ENCODE measurements at places on chromosomes 1 and 21. TPM values are rescaled to one million over a fixed set of nuclear protein-coding genes. Genes with fewer than 3 reads are reported as not detected.
A peak's percentile ranks its signal among the peaks of the same experiment; 100 is the strongest.

Gene SELL
- 1.6 TPM for total RNA-seq

Gene OR10X1
- not detected for total RNA-seq

Gene SH2D1B
- 0.05 TPM for total RNA-seq

Gene ZNF695
- 2.7 TPM for total RNA-seq

Gene S1PR1
- total RNA-seq = 394 TPM

Gene CELA2B
- not detected for total RNA-seq

GRCh38 chr1:25685938-25686665, 69.5 kb downstream of the MAN1C1 start:
- no peak for DNase-seq

DNA sequence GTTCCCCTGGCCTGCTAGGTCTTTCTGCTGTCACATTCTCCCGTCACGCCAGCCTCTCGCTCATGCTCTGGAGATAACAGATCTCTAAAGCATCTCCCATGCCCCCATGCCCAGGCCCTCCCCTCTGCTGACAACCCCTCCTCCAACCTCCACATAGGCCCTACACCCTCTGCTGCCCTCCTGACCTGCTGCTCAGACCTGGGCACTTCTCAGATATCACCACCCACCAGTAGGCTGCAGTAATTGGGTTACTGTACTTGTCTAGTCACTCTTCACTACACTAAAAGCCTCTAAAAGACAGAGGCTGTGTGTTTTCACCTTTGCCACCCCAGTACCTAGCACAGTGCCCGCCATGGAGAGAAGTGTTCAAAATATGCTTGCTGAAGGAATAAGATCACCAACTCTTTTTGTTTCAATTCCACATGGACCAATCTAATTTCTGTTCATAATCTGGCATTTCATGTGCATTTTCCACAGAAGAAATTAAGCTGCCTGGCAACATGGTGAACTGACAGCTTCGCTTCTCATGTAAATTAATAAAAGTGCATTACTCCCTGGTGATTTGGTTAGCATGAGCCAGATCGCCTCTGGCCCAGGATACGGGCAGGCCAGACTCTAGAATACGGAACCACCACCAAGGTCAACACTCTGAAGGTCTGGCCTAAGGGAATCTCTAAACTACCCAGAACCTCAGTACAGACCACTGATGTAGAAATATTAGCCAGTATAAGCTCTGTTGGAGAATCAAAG, 20.7 kb downstream of the LBR start:
- no peak for DNase-seq

DNA sequence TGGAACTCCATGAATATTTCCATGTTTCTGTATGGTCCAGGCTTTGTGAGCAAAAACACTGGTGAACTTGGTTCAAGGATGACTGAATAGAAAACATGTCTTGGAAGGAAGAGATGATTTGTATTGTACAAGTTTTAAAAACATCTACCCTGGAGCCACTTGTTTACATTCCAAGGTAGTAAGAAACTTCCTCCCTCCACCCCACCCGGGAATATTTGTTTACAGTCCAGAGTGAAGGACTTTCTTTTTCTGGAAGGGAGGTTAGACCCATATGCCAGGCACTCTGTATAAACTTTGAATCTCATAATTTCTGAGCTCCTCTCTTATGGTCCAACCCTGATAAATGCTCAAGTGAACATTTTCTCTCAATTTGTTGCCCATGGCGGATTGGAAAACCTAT, 323.3 kb upstream of the LYPLAL1 start:
- DNase-seq = no peak

DNA sequence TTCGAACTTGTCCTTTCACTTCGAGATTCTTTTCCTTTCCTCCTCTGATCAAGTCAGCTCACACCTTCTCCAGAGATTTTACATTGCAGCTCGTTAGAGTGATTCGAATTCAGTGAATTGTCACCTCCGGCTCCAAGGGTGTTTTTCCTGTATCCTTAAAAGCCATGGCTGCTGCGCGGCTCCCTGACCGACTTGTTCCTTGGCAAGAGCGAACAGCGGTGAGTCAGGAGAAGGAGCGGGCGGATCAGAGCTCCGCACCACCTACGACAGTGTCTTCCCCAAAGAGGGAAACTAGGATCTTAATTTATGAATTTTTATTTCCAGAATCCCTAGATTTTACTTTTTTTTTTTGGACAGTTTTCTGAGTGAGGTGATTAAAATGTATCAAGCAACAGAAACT, 204.4 kb upstream of the ADGRL2 start:
- DNase-seq = no peak

DNA sequence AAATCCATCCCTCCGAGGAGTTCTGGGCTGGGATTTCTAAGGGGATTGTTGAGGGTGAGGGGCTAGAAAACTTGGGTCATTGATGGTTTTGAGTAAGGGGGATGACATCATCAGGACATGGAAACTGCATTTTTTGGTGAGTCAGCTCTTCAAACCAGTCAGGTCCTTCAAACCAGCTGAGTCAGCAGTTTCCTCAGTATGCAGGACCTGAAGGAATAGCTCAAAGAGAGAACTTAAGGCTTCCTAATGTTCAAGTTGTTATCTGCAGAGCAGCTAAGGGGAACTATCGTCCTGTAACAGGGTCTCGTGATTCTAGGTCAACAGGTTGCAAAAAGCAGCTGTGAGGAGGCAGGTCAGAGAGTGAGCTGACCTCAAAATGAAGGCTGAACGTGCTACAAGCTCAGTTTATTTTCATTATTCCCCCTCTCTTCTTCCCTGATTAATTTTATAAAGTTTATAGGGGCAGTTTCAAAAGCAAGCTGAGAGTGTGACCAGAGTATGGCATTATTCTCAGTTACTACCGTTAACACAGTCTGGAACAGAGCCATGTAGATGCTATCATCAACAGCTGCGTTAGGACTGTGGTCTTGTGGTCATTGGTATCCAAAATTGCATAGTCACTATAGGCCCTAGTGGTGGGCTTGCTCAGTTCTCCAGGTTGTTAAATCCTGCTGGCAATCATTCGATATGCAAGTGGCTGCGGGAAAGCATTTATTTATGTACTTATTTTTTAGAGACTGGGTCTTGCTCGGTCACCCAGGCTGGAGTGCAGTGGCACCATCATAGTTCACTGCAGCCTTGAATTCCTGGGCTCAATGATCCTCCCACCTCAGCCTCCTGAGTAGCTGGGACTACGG, 10.7 kb upstream of the SDC3 start:
- DNase-seq = peak; percentile 26

GRCh38 chr1:44135886-44136285, 5.5 kb downstream of the KLF18 start:
- no peak for DNase-seq

DNA sequence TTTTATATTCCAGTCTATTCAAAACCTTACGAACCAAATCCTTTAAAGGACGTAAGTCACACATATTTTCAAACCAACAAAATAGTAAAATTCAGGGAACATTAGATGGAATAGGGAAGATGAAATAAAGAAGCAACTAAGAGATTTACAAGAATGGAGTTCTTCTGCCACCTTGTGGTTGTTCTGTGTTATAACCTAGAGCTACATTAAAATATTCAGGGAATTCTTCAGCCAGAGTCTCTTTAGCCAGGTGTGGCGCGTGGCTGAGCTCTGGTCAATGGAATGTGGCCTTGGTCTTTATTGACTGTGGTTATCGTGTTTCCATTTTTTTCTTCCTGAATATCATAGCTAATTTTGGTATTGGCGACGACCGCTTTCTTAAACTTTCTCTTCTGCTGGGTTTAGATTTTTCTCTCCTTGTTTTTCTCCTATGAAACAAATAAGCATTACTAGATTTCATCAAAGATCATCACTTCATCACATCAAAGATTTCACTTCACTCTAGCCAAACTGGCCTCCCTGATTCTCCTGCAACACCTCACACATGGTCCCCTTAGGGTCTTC, 221.3 kb downstream of the MRPL39 start:
- DNase-seq = peak; percentile 62

- no peak for DNase-seq
Measured at GRCh38 chr1:175802407-175803123, 59.2 kb upstream of the TNR start.

DNA sequence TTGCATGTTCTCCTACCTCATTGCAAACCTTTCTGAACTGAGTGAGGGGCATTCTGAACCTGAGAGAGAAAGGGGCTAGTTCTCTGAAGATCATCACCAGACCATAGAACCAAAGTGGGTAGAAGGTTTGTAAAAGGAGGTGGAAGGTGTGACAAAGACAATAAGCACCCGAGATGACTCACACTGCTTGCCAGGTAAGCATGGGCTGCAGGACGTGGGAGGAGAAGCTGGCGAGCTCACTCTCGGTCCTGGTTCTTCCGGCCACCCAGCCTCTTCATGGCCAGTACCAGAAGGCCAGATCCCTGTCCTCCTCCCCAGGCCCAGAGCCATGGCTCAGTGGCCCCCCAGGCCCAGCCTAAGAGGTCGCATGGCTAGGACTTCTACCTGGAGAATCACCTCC, 128.3 kb downstream of the TMEM53 start:
- DNase-seq = no peak

- peak; percentile 96 for DNase-seq
Measured at GRCh38 chr1:32533792-32534327, 5.4 kb upstream of the ZBTB8A start.

GRCh38 chr1:204073837-204074273, 940 bp downstream of the SOX13 start:
- DNase-seq = peak; percentile 48

- DNase-seq = peak; percentile 13
Measured at GRCh38 chr1:206909161-206909882, 12.1 kb downstream of the IL24 start.

GRCh38 chr1:160083968-160084770, 2.8 kb downstream of the KCNJ9 start:
- DNase-seq = peak; percentile 64

DNA sequence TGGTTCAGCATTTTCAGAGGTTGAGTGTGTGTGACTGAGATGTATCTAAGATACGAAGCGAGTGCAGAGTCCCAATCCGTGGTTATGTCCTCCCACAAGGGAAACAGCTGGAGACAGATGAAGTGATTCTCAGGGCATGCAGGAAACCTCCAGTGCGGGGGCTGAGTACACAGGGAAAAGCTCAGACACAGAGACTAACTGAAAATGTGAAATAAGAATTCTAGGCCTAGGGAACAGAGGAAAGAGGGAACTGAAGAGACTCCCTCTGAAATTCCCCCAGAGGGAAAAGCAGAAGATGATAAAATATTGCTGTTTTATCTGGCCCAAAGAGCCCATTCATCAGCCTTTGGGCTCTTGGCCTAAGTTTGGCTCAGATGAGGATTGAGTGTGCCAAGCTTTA, 116.8 kb downstream of the LRRC53 start:
- no peak for DNase-seq

- peak; percentile 64 for DNase-seq
Measured at GRCh38 chr21:40143822-40144525, 276.7 kb downstream of the PCP4 start.

DNA sequence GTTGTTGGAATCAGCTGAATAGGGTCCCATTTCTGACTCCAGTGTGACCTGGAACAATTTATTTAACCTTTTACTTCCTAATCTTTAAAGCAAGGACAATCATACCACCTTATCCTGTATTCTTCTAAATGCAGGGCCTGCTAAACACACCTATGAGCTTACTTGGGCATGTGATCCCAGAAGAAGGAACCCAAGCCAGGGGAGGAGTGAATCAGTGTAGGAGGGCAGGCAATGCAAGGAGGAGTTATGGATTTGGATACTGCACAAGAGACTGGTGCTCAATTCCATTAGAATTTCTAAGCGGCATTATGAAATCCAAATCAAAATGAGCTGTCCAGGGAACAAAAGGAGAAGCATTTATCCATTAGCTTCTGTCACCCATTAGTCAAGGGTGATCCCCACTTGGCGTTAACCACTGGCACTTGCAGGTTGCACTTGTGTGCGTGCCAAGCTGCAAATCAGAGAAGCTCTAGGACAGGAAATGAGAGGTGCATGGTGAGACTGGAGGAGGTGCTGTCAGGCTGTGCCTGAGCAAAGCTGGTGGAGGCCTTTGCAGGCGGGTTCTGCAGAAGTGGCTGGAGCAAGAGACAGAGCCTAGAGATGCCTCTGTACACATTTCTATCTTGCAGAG, 297.2 kb upstream of the PLXNA2 start:
- no peak for DNase-seq

GRCh38 chr1:53979712-53980450, 33.7 kb downstream of the LRRC42 start:
- no peak for DNase-seq

DNA sequence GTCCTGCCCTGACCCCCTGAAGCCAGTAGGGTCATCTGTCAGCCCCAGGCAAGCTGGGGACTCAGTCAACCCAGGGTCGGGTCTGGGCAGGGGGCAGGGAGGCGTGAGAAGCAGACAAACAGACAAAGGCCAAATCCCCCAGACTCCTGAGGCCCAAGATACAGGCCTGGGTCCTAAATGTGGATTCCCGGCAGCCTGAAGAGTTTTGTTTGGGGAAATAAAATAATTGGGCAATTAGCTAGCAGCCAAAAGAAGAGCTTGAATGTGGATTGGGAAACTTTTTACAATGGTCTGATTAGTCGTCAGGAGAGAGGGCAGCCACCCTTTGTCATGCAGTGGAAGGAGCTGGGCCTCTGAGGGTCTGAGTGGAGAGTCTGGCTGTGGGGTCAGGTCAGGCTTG, 4.5 kb upstream of the LEFTY2 start:
- no peak for DNase-seq

DNA sequence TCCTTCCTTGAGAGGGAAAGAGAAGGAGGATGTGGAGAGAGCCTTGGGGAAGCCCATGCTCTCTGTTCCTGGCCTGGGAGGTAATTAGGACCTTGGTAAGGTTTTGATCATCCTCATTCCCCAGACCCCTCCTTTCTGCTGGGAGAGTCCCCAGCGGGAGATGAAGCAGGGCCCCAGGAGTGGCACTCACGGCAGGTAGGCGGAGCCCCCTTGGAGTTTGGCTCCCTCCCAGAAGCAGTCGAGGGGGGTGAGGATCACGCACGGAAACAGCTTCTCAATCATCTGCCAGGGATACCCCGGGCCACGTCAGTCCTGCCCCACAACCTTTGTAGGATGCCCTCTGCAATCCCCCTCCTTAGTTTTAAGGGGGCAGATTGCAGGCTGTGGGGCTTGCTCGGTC, 11.5 kb downstream of the PTCH2 start:
- DNase-seq = no peak

- DNase-seq = no peak
Measured at GRCh38 chr21:42061195-42061985, 9.7 kb upstream of the UMODL1 start.

DNA sequence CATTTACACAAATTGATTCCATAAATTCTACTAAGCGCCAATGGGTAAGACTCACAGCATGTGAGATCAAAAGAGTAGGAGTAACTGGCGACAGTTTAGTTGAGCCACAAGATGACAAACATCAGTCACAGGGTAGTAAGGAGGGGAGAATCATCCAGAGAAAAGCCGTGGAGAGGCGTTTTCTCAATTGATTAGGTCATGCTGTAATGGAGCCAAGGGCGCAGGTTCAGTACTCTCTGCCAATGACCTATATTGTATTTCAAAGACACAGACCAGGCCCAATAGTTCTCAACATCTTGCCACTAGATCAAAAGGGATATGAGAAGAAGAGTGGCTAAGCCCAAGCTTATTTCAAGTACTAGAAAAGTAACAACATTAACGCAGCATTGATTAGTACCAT, 467.5 kb downstream of the SMYD3 start:
- DNase-seq = no peak

GRCh38 chr21:9774347-9774746, 747.0 kb upstream of the TPTE start:
- DNase-seq = no peak

- DNase-seq = no peak
Measured at GRCh38 chr1:111758373-111758772, 2.7 kb downstream of the DDX20 start.

GRCh38 chr1:108012553-108012952, 47.6 kb upstream of the VAV3 start:
- DNase-seq = no peak

Data from dermis blood vessel endothelial cell (primary cell).